Right lung (tissue), 10 donors: ENCODE measurements at places on chromosomes 11 and 22. TPM values are rescaled to one million over a fixed set of nuclear protein-coding genes. Genes with fewer than 3 reads are reported as not detected.
A peak's percentile ranks its signal among the peaks of the same experiment; 100 is the strongest.

DNA sequence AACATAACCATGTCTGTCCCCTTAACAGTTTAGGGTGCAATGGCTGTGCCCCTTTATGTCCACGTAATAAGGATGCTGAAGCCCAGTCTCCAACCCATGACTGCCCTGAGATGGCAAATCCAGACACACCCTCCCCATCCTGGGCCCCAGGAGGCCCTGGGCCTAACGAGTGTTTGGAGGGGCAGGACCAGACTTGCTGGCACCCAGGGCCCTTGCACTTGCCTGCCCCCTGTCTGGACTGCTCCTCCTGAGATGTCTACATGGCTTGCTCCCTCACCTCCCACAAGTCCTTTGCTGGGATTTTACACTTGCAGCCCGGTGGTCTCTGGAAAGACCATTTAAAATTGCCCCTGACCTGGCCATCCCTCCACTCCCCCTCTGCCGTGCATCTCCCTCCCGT lies 132.2 kb upstream of the NECTIN1 start:
- no peak for DNase-seq

The CD3G gene
- 0.58 TPM for polyA plus RNA-seq

The LINC01488 gene
- polyA plus RNA-seq = 0.13 TPM

GRCh38 chr11:36165621-36166397 lies 123.4 kb downstream of the COMMD9 start:
- no peak for DNase-seq

GRCh38 chr11:64998141-64998540 lies 1.4 kb upstream of the BATF2 start:
- no peak for DNase-seq

GRCh38 chr22:43337385-43337784 lies 5.8 kb downstream of the SCUBE1 start:
- DNase-seq = no peak

The SLC6A5 gene
- polyA plus RNA-seq = not detected

DNA sequence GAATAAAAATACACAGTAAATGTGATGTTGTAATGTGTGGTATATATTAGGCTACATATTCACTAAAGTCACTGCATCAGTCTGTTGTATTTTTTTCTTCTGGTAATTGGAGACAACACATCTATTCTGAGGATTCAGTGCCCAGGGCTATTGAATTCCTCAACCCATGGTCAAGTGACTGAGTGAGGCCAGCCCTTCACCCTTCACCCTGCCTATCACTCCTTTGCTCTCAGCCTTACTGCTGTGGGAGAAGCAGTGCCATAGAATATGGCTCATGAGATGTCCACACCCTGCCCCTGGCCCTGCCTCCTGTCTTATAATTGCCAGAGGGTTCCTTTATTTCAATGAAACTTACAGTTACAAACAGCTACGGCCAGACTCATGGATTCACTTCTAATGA lies 295.6 kb downstream of the NTM start:
- no peak for DNase-seq

DNA sequence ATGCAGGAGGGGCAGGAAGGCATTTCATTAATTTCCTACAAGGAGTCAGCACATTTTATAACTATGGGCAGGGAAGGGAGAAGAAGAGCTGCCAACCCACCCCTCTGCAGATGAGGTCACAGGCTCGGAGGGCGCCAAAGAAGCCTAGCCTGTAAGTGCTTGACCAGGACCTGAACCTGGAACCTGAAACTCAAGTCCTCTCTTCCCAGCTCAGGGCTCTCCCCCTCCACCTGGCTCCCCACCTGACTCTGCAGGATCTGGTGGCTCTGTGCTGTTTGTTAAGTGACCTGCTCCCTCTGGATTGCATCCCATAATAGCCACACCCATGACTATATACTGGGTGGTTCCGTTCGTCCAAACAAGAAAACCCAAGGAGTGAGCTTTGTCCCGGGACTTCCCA lies 27.3 kb downstream of the SCGB1A1 start:
- DNase-seq = no peak

GRCh38 chr11:96306600-96306932 lies 36.4 kb downstream of the MAML2 start:
- no peak for DNase-seq

- DNase-seq = no peak
Measured at GRCh38 chr11:5967708-5968107, 586 bp downstream of the OR56A5 start.

GRCh38 chr11:113952070-113952469 lies 22.8 kb upstream of the HTR3A start:
- DNase-seq = no peak

The PLAAT5 gene
- polyA plus RNA-seq = 1.1 TPM

GRCh38 chr11:78000193-78000592 lies 5.7 kb upstream of the INTS4 start:
- peak; percentile 31 for DNase-seq

GRCh38 chr22:18997925-18998315 lies 61.8 kb upstream of the PRODH start:
- no peak for DNase-seq

The KRTAP5-7 gene
- not detected for polyA plus RNA-seq
